ENCODE measurements at places on chromosomes 4 and X. TPM values are rescaled to one million over a fixed set of nuclear protein-coding genes. Genes with fewer than 3 reads are reported as not detected.

The CCKAR gene
- not detected for total RNA-seq

DNA sequence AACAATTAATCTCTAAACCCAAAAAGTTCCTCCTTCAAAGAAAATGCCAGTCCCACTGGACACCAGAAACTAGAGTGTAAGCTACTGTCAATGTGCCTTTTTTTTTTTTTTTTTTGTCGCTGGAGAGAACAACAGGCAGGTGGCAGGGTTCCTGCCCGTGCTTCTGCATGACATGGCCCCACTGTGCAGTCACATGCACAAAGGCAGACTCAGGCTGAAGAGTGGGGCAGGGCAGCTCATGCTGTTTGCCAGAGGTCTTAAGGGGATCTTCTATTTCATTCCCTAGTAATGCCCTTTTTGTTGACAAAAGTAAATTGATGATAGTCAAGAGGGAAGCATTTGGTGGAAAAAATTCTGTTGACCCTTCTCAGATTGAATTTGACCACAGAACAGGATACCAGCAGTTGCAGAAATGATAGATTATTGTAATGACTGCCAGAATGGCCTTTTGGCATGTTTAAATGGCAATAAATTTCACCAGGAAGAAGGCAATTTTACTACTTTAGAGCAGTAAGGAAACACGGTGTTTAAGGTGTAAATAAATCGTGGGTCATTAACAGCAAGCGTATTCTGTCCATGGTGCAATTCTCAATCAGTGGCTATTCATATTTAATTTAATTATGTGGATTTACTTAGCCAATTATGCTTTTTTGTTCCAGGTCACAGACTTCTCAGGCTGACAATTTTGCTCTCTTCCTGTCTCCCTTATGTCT is 80.9 kb downstream of the NKX6-1 start:
- no peak for DNase-seq

GRCh38 chr4:145822581-145822980 is 116.0 kb downstream of the ZNF827 start:
- DNase-seq, result no peak

GRCh38 chr4:115851918-115852766 is 738.7 kb upstream of the NDST4 start:
- DNase-seq, result no peak

The SPANXC gene
- total RNA-seq, result not detected

The STS gene
- 6.1 TPM for total RNA-seq

GRCh38 chrX:33840176-33840575 is 291.9 kb downstream of the FAM47A start:
- DNase-seq, result no peak

- DNase-seq, result no peak
Measured at GRCh38 chr4:168919706-168920324, 90.2 kb downstream of the CBR4 start.

DNA sequence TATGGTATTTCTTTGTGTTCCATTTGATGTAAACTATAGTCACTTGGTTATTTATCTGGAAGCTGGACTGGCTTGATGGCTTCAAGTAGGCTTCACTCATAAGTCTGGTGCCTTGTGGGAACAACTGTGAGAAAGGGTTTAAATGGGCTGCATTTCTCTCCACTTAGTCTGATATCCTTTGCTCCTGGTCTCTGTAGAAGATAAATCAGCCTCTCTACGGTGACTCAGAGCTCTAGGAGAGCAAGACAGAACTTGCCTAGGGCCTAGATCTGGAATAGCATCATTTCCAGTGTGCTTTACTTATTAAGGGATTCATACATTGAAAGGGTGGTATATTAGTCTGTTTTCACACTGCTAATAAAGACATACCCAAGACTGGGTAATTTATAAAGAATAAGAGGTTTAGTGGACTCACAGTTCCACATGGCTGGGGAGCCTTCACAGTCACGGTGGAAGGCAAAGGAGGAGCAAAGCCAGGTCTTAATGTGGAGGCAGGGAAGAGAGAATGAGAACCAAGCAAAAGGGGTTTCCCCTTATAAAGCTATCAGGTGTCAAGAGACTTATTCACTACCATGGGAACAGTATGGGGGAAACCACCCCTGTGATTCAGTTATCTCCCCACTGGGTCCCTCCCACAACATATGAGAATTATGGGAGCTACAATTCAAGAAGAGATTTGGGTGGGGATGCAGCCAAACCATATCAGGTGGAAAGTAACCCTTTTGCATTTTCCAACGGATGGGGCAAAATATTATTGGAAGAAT is 1746.4 kb upstream of the PCDH7 start:
- DNase-seq, result no peak

The TEX13C gene
- total RNA-seq, result not detected

DNA sequence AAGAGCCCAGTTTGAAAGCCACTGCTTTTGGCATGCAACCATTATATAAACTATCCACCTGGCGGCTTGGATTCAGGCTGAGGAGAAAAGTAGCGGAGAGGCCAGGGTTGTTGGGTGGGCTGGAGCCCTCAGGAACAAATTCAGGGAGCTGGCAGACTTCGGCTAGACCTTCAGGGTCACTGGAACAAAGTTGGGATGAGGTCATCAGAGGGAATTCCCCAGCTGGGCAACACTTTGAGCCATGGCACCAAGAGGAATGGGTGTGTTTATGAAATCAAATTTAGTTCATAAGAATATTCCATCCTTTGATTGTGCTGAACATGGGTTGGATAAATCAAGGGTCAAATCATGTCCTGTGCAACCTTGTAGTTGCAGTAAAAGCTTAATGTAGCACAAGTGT is 22.0 kb downstream of the MTMR1 start:
- peak; percentile 23 for DNase-seq

GRCh38 chr4:155675709-155676429 is 9.2 kb downstream of the GUCY1A1 start:
- no peak for DNase-seq

DNA sequence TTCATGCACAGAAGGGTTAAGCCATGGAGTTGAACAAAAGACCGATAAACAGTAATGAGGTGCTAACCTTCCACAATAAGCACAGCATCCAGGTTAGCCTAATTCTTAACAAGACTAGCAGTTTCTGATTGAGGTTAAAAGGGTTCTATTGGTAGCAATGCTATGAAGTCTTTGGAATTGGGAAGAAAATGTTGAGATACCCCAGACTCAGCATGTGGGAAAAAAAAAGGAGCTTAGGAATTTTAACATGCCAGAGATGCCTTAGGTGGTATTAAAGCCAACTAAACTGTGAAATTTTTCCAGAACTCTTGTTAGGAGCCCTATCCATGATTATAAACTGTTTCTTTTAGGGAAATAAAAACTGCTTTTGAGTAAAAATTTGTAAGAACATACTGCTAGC is 391.7 kb downstream of the GABRG1 start:
- DNase-seq, result no peak

The TKTL1 gene
- total RNA-seq, result not detected

Measured in dermis blood vessel endothelial cell (primary cell).